ENCODE measurements at places on chromosomes 16 and 17. TPM values are rescaled to one million over a fixed set of nuclear protein-coding genes. Genes with fewer than 3 reads are reported as not detected.

TP53TG3B gene
- not detected for total RNA-seq

PLA2G10 gene
- total RNA-seq = not detected

YPEL2 gene
- total RNA-seq = 10.8 TPM

TMEM238L gene
- total RNA-seq = not detected

GRCh38 chr17:70691150-70691549 is 521.8 kb downstream of the KCNJ2 start:
- no peak for DNase-seq

- no peak for DNase-seq
Measured at GRCh38 chr17:35879773-35880654, at the start of gene CCL5. CCL5 (minus strand) TSS chr17:35880360.

GRCh38 chr17:56292010-56292409 is 138.7 kb downstream of the ANKFN1 start:
- DNase-seq = peak; percentile 76
